ENCODE measurements at places on chromosomes 2 and 18.
A peak's percentile ranks its signal among the peaks of the same experiment; 100 is the strongest.

- H3K36me3 ChIP-seq, result no peaks in the 10 kb centered on the region
- H3K27me3 ChIP-seq, result no peaks in the 10 kb centered on the region
- H3K27ac ChIP-seq, result no peak overlapping the region
- no peak overlapping the region for H3K4me3 ChIP-seq
Measured at GRCh38 chr18:13393338-13393737, 174.8 kb downstream of the LDLRAD4 start.

GRCh38 chr18:28036488-28036887 lies 140.4 kb downstream of the CDH2 start:
- DNase-seq, result no peak
- no peak overlapping the region for H3K27ac ChIP-seq
- no peaks in the 10 kb centered on the region for H3K27me3 ChIP-seq
- no peak overlapping the region for H3K4me3 ChIP-seq
- no peaks in the 10 kb centered on the region for H3K4me1 ChIP-seq

DNA sequence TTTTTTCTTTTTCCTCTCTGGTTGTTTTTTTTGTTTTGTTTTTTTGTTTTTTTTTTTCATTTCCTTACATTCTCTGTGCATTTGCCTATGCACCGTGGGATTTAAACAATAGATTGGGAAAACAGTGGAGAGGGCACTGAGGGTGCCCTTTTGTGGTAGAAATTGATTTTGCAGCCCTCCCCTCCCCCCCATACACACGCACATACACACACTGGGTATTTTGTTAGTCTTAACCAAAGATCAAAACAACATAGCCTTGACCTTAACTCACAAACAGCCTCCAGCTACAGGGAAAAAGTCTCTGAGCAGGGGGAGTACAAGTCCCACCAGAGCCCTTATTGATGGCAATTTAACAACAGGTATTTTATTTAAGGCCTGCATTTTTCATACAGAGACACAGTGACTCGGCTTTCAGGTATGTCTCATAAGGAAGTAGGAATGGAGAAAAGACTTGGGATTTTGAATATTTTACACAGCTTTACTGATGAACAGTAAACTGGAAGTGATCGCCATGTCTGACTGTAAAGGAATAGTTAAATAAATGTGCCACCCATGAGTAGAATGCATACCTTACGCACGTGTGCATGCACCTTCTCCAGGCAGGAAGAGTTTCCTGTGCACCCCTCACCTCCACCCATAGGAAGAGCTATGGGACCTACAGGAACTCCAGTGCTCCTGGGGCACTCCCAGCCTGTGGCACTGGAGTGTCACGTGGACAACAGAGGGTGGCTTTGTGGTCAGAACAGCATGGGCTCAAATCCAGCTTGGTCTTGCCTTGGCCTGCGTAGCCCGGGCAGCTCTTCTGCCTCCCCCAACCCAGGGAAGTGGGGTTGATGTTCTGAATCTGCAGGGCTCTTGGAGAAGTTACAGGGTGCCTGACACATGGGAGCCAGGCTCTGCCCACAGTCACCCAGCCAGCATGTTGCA lies 266.4 kb downstream of the ANAPC1 start:
- H3K27me3 ChIP-seq, result no peaks in the 10 kb centered on the region
- H3K4me3 ChIP-seq, result no peak overlapping the region
- H3K27ac ChIP-seq, result peak overlapping the region; percentile 89

DNA sequence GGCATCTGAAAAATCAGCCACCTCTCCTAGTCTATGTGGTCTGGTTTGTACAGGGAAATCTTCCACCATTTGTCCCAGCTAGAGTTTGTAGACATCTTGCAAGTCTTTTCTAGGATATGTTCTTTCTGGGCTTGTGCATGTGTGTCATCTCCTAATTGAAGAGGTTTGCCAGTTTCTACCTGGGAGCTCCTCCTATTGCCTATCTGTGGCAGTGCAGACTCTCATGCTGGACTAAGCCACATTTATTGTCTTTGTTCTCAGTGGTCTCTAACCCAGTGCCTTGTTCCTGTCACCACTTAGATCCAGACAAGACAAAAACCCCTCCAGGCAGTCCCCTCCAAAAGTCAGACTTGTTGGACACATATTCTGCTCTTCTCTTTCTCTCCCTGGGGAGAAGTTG lies 72.0 kb upstream of the MRPS9 start:
- no peak overlapping the region for H3K4me3 ChIP-seq
- no peaks in the 10 kb centered on the region for H3K36me3 ChIP-seq
- no peak overlapping the region for H3K27ac ChIP-seq
- H3K4me1 ChIP-seq, result no peaks in the 10 kb centered on the region

- peak; percentile 16 for DNase-seq
- no peaks in the 10 kb centered on the region for H3K36me3 ChIP-seq
Measured at GRCh38 chr2:16553226-16553625, 112.4 kb downstream of the CYRIA start.

DNA sequence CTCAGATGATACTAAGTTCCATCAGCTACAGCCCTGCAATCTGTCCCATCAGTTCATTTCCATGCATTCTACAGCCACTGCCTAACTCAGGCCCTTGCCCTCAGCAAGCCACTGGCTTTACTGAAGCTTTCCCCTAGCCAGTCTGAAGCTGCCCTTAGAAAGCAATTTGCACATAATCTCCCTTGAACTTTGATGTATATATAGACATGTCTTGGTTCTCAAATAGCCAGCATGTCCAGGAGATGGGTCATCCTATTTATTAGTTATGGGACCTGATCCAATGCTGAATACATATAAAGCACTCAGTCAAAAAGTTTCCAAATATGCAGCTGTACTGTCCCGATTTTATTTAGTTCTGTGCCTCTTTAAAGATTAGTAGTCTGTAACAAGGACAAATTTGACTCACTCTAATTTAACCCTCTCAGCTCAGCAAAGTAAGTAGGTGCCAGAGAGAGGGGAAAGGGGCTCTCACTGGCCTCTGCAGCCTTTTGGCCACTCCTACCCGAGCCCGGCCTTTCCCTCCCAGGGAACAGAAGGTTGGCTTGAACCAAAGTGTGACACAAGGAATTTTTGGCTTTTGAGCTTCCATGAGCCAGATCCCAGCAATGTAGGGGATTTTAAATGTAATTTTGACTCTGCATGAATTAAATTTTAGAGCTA lies 70.7 kb downstream of the CCDC93 start:
- no peak overlapping the region for H3K27ac ChIP-seq
- no peaks in the 10 kb centered on the region for H3K4me1 ChIP-seq
- DNase-seq, result no peak

DNA sequence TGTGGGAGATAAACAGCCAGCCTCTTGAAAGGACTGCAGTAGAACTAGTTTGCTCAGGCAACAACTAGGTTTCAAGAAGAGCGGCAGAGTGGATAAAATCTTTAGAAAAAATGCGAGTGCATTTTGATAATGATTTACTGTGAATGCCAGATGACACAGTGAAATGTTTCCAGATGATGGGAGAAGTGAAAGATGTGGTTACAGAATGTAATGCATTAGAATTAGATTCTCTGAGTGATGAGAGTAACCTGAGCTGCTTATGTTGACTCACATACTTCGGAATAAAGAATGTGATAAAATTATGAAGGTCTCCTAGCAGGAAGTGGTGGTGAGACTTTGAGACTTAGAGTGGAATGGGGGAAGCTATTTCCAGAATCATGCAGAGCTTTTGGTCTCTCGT lies 184.3 kb downstream of the GULP1 start:
- H3K27me3 ChIP-seq, result no peaks in the 10 kb centered on the region
- H3K36me3 ChIP-seq, result no peaks in the 10 kb centered on the region
- DNase-seq, result no peak
- H3K4me3 ChIP-seq, result no peak overlapping the region
- H3K4me1 ChIP-seq, result no peaks in the 10 kb centered on the region
- H3K27ac ChIP-seq, result no peak overlapping the region

DNA sequence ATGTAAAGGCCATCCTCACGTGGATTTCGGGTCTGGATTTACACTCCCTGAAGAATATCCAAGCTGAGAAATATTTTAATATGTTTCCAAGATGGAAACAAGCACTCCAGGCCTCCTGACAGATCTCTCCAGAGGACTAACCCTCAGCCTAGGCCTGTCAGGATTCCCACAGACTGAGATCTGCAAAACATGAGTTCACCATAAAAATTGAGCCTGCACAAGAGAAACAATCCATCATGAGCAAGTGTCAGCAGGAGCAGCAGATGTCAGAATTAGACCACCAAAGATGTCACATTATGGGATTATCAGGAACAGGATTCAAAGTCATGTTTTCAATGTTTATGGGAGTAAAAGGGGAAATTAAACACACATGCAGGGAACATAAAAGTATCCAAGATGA lies 191.3 kb downstream of the TFCP2L1 start:
- H3K4me1 ChIP-seq, result no peaks in the 10 kb centered on the region
- peaks cover 22% of the 10 kb centered on the region for H3K27me3 ChIP-seq
- H3K4me3 ChIP-seq, result no peak overlapping the region
- no peak for DNase-seq
- H3K36me3 ChIP-seq, result no peaks in the 10 kb centered on the region
